ENCODE measurements at places on chromosomes 3 and 15. TPM values are rescaled to one million over a fixed set of nuclear protein-coding genes. Genes with fewer than 3 reads are reported as not detected.

The BHLHE40 gene
- 105 TPM for total RNA-seq

The SLC2A2 gene
- not detected for total RNA-seq

DNA sequence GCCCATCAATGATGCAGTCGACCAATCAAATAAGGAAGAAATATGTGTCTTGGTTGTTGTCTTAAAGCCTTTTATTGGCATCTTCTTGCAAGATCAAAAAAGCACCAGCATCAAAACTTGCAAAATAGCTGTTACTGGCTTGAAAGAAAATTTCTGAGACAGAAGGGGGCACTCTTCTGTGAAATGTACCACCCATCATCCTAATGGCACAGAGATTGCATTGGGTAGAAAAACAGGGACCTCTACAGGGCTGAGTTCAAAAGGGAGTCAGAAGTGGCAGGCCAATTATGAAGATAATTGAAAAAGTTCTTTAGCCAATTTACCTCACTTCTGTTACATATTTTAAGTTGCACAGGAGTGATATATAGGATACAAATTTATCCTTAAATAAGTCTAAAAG is 122.3 kb upstream of the GPR149 start:
- H3K27ac ChIP-seq: no peak overlapping the region
- H3K36me3 ChIP-seq: no peaks in the 10 kb centered on the region
- no peak overlapping the region for H3K4me3 ChIP-seq
- H3K27me3 ChIP-seq: no peaks in the 10 kb centered on the region

The KCNH8 gene
- not detected for total RNA-seq

DNA sequence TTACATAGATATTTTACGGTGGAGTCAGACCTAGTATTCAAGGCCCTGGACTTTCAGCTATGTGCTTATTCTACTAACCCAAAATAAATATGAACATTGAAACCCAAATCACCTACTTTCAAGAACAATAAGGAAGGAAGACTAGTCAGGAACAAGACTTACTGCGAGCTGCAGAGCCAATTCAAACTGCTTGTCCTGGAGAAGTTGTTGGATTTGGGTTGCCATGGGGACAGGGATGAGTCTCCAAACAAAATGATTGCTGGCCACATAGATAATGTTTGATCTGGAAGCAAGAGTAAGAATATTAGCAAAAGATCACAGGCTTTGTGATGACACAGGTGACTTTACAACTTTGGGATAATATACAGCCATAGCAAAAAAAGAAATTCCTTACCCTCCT is 21.6 kb upstream of the PLA2G4F start:
- no peaks in the 10 kb centered on the region for H3K4me1 ChIP-seq
- H3K4me3 ChIP-seq: no peak overlapping the region
- peaks cover 38% of the 10 kb centered on the region for H3K36me3 ChIP-seq

DNA sequence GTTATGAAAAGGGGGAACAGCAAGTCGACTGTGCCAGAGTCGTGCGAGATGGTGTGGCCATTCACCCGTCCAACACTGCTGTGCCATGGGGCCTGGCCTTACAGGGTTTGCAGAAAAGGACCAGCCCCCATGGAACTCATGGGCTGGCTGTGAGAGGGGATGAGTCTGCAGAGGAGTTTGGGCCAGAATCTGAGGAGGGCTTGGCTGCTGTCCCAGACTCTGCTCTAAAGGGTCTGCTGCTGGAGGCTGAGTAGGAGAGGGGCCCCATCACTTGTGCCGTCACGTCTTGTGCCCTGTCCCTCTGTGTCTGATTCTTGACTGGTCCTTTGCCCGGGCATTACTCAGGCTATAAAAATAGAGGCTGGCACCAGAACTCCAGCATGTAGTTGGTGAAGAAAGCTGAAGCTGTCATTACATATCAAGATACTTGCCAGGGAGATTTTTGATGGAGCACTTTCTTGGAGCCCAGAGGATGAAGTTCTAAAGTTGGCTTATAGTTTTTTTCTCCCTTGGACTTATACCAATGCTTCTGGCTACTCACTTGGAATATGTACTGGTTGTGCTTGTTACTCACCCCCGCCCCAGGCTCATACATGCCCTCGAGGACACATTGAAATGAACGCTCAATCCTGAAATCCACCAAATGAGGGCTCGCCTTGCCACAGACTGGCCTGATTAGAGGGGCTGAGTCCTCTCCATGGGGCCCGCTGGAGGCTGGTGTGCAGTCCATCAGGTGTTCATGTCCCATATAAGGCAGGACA is 10.2 kb downstream of the PXYLP1 start:
- no peak for DNase-seq
- no peaks in the 10 kb centered on the region for H3K27me3 ChIP-seq
- H3K36me3 ChIP-seq: peaks cover 33% of the 10 kb centered on the region
- no peak overlapping the region for H3K27ac ChIP-seq
- no peak overlapping the region for H3K4me3 ChIP-seq
- peaks cover 57% of the 10 kb centered on the region for H3K4me1 ChIP-seq

The CELF6 gene
- total RNA-seq: 1.0 TPM

- DNase-seq: no peak
- peaks cover 20% of the 10 kb centered on the region for H3K27me3 ChIP-seq
- H3K4me3 ChIP-seq: no peak overlapping the region
Measured at GRCh38 chr3:126535636-126536035, 11.7 kb downstream of the CHST13 start.

- no peak overlapping the region for H3K27ac ChIP-seq
- H3K4me1 ChIP-seq: no peaks in the 10 kb centered on the region
- no peak overlapping the region for H3K4me3 ChIP-seq
Measured at GRCh38 chr3:94146455-94146854, 83.6 kb downstream of the NSUN3 start.

GRCh38 chr3:8988791-8989558 is 25.7 kb upstream of the RAD18 start:
- no peaks in the 10 kb centered on the region for H3K36me3 ChIP-seq
- no peak for DNase-seq
- H3K27ac ChIP-seq: no peak overlapping the region
- H3K4me1 ChIP-seq: peaks cover 4% of the 10 kb centered on the region
- no peak overlapping the region for H3K4me3 ChIP-seq
- H3K27me3 ChIP-seq: no peaks in the 10 kb centered on the region

DNA sequence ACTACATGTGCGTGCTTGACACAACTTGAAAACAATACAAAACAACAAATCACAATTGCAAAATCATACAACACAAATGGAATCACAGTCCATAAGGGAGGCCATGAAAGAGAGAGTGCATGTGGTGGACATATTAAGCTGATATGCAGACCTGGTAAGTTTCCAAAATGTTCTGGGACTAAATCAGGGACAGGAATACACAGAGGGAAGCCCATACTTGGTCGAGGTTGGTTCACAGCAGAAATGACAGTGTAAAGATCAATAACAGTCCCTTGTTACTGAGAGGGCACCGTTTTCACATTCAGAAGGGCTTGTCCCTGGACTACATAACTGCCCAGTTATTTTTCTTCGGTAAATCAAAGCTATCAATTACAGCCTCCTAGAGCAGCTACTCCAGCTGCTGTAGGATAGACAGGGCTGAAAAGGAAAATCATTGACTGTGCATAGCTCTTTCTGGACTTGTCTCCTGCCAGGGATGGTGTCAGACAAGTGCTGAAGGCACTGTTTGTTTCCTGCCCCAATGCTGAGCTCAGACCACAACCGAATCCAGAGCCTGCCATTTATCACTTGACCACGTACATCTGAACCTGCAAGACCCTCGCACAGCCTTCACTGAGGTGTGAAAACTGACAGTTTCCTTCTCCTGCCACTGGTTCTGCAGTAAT is 79.5 kb upstream of the KCNMB2 start:
- H3K27me3 ChIP-seq: peaks cover 7% of the 10 kb centered on the region
- H3K4me1 ChIP-seq: no peaks in the 10 kb centered on the region
- H3K27ac ChIP-seq: no peak overlapping the region
- H3K36me3 ChIP-seq: no peaks in the 10 kb centered on the region
- DNase-seq: no peak

DNA sequence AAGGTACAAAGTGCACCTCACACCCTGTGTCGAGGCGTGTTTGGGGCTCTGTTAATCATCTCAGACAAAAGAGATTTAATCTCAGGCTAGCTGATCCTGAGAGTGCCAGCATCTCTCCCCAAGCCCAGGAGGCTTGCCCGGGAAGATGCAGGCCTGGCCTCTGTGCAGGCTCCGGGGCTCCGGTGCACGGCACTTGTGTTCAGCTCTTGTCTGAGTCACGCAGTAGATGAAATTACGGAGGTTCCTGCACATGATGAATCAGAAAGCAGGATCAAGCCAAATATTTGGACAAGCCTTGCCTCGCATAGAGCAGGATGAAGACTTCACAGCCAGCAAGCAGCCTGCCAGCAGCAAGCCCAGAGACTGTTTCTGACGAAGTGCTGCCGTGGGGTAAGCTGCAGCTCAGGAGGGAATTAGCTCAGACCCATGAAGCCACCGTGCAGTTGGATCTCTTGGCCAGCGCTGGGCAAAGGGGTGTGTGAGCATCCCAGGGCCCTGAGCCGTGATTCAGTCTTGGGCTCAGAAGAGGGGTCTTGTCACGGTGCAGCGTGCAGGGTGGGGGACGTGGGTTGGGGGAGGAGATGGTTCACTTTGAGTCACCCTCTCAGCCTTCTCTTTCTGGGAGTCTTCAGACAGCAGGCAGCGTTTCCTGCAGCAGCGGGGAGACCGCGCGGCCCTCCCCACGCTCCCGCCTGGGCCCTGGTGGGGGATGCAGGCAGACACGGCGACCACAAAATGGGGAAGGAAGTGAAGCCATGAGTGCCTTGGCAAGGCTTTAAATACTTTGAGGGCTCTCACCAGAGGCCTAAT is 89.2 kb upstream of the MEF2A start:
- H3K36me3 ChIP-seq: no peaks in the 10 kb centered on the region
- peak; percentile 53 for DNase-seq
- no peaks in the 10 kb centered on the region for H3K27me3 ChIP-seq
- peak overlapping the region; percentile 81 for H3K27ac ChIP-seq
- peaks cover 21% of the 10 kb centered on the region for H3K4me1 ChIP-seq
- no peak overlapping the region for H3K4me3 ChIP-seq

- no peak overlapping the region for H3K4me3 ChIP-seq
- peaks cover 18% of the 10 kb centered on the region for H3K36me3 ChIP-seq
- DNase-seq: no peak
- no peaks in the 10 kb centered on the region for H3K27me3 ChIP-seq
- peak overlapping the region; percentile 55 for H3K27ac ChIP-seq
- H3K4me1 ChIP-seq: peaks cover 12% of the 10 kb centered on the region
Measured at GRCh38 chr3:140974900-140975299, 33.3 kb downstream of the SLC25A36 start.

DNA sequence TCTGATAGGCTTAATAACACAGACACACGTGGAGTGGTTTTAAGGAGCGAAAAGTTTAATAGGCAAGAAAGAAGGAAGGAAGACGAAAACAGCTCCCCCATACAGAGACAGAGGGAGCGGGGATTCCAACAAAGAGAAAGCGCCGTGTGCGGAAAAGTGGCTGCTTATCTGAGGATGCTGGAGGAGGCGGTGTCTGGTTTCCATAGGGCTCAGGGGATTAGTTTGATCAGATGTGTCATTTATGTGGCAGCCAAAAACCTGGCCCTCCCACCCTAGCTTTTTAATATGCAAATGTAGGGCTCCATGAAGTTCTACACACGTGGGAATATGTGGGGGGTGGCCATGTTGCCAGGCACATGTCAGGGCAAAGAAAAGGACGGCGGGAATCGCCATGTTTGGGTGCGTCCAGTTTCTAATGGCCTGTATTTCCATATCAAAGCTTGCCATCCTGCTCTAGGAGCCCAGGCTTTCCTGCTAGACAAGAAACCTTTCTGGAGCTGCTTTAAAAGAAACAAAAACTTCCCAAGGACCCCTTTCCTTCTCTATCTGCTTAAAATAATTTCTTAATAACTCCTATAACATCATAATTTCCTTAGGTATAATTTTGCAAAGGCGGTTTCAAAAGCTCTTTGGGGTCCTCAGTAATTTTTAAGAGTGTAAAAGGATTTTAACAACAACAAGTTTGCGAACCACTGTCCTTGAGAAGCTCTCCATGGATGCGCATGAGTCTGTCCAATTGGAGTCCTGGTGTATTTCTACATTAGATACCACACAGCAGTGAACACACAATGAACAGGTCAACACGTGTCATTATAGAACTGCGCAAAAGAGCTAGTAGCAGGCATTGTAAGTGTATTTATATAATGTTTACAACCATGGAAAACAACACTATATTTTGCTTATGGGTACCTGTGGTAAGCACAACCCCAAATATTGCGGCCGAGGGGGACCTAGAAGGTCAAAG is 622 bp upstream of the ZNF589 start:
- peaks cover under 1% of the 10 kb centered on the region for H3K36me3 ChIP-seq
- no peaks in the 10 kb centered on the region for H3K27me3 ChIP-seq
- no peak overlapping the region for H3K27ac ChIP-seq

- H3K36me3 ChIP-seq: no peaks in the 10 kb centered on the region
- no peak overlapping the region for H3K4me3 ChIP-seq
- DNase-seq: no peak
- no peak overlapping the region for H3K27ac ChIP-seq
- H3K4me1 ChIP-seq: no peaks in the 10 kb centered on the region
Measured at GRCh38 chr3:62954580-62954979, 79.4 kb upstream of the CADPS start.

DNA sequence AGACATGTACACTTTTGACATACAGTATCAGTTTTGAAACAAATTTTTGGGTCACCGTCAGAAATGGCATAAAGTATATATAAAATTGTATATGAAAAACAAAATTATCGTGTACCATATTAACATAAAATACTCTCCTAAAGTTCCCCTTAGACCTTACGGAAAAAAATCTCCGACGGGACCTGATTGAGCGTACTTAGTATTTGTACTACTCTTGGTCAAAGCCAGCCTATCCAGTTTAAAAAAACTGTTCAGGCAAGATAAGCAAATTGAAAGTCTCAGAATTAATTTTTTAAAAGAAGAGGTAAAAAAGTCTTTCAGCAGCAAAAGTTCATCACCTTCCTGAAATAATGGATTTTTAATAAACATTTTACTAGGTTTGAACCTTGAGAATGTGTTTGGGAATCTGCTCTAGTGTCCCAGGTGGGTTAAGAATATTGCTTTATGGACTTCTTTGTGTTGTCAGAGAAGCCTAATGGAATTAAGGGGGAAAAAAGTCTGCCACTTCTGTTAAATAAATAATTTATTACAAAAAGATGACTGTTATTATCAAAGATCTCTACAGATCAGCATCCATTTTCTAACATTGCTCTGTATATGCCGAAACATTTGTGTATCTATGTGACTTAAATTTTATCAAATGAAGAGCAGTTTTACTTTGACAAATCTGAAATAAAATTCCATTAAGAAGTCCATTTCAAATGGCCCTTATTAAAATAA is 48.6 kb downstream of the ZBTB20 start:
- H3K36me3 ChIP-seq: no peaks in the 10 kb centered on the region
- no peak overlapping the region for H3K4me3 ChIP-seq
- DNase-seq: no peak
- H3K27ac ChIP-seq: no peak overlapping the region
- H3K27me3 ChIP-seq: no peaks in the 10 kb centered on the region

The ZIC4 gene
- total RNA-seq: not detected

DNA sequence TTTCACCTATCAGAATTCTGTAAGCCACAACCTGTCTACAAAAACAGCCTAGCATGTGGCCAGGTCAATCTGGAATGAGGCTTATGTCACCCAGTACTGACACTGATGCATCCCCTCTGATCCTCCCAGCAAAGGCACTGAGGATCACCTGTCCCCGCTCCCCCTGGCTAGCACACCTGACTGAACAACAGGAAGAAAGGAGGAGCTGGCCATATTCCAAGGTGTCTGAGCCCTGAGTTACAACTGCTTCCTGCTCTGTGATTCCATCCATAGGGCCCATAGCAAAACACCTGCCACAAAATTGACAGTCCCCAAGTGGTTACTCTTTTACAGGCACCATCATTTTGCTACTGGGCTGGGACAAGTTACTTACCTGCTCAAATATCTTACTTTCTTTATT is 555.5 kb upstream of the CFAP20DC start:
- no peak for DNase-seq
- H3K27ac ChIP-seq: no peak overlapping the region
- H3K27me3 ChIP-seq: no peaks in the 10 kb centered on the region
- no peaks in the 10 kb centered on the region for H3K4me1 ChIP-seq
- no peak overlapping the region for H3K4me3 ChIP-seq
- H3K36me3 ChIP-seq: no peaks in the 10 kb centered on the region

All from activated CD4-positive, alpha-beta T cell treated with anti-CD3 and anti-CD28 coated beads, Interleukin-2, amount 10 ng/mL, durations not matched to agents 7 days and 5 days (primary cell).